Activated T-helper 1 cell treated with anti-CD3 and anti-CD28 coated beads, Interleukin-2, amount 50 U/mL, for 16 hours (primary cell): ENCODE measurements at places on chromosomes 7 and 10.

DNA sequence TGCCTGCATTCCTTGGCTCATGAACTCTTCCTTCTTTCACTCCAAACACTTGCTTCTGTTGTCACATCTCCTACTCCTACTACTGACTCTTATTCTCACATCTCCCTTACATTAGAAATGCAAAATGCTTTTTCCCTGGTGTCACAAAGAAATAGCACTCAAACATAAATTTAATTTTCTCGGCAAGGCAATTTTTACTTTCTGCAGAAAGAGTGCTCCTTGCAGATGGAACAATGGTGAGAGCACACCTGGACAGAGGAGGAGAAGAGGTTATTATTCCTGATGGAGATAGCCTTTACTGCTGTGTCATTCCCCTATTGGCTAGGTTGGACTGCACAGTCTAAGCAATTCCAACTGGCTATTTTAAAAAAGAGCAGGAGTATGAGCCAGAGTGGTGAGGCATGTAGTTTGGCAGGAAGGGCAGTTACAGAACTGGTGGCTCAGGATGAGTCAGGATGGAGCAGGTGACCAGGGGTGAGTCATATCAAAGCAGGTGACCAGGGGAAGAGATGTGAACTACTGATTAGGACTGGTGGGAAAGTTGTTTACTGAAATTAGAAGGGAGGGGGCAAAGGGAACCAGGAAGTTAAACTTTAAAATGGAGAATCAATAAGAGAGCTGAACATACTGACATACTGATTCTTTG is 52.9 kb downstream of the CYP2C9 start:
- DNase-seq: no peak

DNA sequence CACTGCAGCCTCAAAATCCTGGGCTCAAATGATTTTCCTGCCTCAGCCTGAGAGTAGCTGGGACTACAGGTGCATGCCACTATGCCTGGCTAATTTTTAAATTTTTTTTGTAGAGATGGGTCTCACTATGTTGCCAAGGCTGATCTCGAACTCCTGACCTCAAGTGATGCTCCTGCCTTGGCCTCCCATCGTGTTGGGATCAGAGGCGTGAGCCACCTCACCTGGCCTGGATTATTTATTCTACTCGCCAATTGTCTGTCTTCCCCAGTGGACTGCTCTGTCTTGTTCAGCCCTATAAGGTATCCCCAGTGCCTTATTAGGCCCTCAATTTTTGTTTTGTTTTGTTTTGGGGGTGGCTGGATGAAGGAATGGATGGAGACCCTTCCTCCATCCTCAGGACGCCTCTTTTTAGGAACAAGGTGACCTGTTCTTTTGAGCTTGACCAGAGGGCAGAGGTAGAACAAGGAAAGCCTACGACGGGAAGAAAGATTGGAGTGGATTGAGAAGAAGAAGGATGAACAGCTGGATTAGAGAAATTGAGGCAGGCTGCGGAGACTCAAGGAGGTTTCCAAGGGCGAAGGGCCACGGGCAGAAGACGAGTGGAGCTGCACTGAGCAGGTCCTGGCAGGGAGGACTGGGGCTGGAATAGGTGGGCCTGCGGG is 541 bp upstream of the DENND10 start:
- no peak for DNase-seq

GRCh38 chr7:155230169-155230593 is 67.5 kb upstream of the INSIG1 start:
- no peak for DNase-seq

DNA sequence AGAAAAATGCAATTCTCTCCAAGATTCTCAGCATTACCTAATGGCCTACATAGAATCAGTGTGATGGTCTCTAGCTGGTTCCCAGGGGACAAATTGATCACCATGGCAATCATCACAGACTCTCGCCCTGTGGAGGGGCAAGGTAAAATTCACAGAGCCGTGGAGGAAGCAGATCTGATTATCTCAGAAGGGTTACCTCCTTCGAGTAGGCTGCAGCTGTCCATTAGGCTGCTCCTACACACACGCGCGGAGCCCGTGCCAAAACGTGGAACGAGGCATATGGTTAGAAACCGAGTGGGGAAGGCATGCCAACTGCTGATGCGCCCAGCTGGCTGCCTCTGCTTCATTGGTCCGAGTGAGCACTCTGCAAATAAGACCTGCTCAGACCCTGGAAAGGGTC is 52.8 kb upstream of the PTER start:
- no peak for DNase-seq

DNA sequence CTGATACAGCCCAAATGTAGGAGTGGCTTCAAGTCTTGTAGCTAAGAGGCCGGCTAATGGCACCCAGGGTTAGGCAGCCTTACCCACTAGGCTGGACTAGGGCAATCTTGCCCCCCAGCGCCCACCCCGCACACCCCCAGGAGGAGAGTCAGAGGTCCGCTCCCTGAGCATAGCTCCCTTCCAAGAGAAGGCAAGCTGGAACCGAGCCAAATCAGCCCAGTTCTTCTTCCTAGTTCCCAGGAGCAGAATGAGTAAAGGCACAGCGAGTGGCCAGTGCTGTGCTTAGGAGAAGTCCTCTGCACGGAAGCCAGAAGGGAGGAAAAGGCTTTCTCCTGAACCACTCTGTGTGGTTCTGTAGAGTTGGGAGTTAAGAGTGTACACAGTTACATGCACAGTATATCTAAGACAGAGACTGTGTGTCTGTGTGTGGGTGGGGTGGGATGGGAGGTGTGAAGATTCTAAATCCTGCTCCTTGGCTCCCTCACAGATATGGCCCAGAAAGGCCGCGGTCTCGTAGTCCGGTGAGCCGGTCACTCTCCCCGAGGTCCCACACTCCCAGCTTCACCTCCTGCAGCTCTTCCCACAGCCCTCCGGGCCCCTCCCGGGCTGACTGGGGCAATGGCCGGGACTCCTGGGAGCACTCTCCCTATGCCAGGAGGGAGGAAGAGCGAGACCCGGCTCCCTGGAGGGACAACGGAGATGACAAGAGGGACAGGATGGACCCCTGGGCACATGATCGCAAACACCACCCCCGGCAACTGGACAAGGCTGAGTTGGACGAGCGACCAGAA is 59.7 kb upstream of the PDCD4 start:
- no peak for DNase-seq

DNA sequence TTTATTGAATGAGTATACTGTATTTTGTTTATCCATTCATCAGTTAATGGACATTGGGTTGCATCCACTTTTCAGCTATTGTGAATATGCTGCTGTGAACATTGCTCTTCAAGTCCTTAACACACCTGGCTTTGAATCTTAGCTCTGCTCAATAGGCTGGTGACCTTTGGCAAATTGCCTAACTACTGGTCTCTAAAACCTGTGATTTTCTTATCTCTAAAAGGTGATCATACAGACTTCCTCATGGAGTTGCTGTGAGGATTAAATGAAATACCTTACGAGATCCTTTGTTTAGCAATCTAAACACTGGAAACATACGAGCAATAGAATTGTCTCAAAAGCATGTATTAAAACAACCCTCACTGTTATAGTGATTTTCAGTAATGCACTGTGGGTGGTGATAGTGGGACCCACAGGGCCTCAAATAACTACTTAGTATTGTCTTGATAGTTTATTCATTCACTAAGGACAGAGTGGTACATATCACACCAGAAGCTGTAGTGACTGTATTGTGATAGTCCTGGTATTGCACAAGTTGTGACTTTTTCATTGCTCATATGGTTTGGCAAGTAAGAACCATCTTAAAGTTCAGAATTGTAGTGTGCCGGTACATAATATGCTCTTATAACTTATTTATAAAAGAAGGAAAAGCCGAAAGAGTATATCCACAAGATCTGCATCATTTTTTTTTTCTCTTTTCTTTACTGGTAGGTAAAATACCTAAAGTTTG is 257.6 kb downstream of the EXOC4 start:
- no peak for DNase-seq

- no peak for DNase-seq
Observed at GRCh38 chr7:130926001-130926691, 192.1 kb upstream of the KLF14 start.

DNA sequence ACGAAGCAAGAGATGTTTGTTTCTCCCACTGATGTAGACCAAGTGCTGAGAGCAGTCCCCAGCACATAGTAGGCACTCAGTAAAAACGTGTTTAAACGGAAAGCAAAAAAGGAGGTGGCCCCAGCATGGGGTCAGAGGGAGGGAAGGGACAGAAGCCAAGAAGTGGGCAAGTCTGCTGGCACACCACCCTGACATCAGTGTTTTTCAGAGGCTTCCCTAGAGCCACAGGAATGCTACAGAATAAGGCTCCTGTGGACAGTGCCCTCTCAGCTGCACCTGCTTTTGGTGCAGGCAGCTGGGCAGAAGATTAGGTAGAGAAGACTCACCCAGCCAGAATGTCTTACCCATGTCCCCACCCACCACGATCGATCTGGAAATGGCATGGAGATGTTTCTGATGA is 8.3 kb upstream of the ANKRD1 start:
- DNase-seq: no peak

- DNase-seq: no peak
Observed at GRCh38 chr7:30699706-30700495, 17.6 kb upstream of the CRHR2 start.

DNA sequence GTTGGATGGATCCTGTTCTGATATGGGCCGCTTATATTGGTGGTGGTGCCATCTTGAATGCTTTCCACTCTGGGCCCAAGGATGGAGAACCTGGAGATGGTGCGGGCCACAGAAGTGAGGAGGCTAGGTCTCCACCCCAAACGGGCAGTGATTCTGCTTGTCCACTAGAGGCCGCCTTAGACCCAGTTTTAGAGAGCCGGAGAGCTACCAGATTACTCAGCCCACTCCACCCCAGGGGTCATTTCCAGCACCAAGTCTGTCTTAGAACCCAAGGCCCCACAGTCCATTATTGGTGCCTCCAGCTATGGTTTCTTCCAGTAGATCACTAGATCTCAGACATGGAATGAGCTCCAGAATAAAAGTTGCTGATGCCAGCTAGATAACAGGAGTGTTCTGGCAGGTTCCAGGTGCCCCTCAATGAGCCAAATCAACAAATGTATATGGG is 11.8 kb upstream of the CAMK2G start:
- no peak for DNase-seq

GRCh38 chr7:139232904-139233303 is 1.9 kb downstream of the UBN2 start:
- no peak for DNase-seq

GRCh38 chr7:84354866-84355265 is 160.3 kb upstream of the SEMA3A start:
- no peak for DNase-seq

- DNase-seq: no peak
Observed at GRCh38 chr7:90692947-90693346, 96.8 kb downstream of the CDK14 start.

DNA sequence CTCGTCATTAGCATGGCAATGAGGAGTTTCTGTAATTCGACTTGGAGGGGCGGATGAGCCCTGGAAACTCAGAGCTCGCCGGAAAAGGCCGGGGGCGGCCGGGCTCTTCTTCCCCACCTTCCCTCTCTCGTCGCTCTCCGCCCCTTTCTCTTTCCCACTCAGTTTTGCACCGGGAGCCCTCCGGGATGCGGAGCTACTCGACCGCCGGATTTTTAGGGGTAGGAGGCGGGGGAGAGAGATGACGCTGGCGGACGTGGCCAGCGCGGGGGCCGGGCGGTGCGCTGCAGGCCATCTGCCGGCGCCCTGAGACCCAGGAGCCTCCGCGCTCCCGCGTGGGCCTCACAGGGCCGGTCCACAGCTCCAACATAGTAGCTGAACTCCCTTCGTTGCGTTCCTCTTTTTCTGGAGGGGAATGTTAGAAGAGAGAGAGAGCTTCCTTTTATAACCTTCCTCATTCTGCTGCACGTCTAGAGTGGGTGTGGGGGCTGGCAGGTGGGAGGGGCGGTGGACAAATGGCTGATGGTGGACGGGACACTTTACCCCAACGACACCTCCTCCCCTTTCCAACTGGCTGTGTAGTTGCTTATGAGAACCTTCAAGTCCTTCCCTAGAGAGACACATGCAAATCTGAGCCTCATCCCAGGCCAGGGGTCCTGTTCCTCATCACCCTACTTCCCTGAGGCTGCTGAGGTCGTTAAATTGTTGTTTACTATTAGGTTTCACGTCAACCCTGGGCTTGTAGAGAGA is 1.1 kb upstream of the HOXA1 start:
- DNase-seq: no peak

DNA sequence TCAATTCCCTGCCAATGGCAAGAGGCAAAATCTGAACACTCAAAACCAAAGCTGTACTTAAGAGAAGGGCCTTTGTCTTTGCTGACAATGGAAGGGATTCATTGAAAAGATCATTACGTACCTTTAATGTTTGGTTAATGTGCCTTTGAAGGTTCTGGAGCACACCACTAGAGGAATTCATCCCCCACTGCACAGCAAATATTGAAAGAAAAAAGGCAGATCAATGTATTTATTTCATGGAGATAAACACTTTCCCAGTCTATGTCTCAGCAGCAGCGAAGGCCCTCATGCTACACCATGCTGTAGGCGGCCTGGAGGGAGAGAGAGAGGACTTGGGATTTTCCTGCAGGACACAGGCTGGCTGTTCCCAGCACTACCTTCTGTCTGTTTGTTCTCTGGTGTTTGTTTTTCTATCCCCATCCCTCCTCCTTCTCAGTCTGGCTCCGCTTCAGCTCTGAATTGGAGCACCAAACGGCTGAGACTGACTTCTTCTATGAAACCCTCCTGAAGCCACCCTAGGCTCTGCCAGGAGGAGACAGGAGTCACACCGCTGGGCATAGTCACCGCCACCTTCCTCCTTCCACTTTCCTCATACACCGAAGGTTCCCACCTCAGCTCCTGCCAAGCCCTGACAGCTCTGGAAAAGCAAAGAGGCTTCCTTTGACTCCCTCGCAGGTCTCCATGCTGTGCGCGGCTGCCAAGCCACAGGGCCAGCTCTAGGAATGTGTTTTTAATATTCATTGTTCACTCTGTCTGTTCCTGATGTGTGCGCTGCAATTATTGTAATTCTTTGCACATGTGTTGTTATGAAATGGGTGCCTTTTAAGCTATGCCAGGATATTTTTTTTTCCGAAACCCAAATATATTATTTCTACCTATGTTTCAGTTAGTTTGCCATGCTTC is 301.5 kb downstream of the FZD1 start:
- no peak for DNase-seq

DNA sequence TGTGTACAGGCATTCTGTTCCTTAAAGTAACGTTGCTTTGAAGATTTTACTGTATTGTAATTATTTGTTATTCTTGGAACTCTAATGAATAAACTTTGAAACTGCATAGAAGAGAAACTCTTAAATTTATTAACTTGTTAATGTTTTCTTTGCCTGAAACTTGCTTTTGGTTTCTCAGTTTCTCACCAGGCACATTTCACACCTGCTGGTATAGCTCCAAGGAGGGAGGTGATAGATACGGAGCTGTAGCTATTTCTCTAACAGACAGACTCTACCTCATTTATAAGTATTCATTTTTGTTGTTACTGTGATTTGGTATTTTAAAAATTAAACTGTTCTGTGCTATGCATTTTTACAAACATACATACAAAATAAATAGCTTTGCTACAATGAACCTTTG is 32.7 kb downstream of the R3HCC1L start:
- no peak for DNase-seq
